ENCODE measurements at places on chromosomes 5 and 9.

GRCh38 chr9:68793605-68794343 lies 88.7 kb downstream of the PIP5K1B start:
- no peak for DNase-seq

- no peak for DNase-seq
Observed at GRCh38 chr5:149680810-149681221, 49.3 kb upstream of the PPARGC1B start.

GRCh38 chr9:105259731-105260612 lies 15.5 kb downstream of the SLC44A1 start:
- DNase-seq, result no peak

DNA sequence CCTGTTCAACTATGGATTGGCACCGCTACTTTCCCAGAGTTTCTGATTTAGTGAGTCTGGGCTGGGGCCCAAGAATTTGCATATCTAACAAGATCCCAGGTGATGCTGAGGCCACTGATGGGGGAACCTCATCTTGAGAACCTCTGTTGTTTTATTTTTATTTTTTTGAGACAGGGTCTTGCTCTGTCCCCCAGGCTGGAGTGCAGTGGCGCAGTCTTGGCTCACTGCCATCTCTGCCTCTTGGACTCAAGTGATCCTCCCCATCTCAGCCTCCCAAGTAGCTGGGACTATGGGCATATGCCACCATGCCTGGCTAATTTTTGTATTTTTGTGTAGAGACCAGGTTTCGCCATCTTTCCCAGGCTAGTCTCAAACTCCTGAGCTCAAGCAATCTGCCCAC lies 35.7 kb downstream of the LMX1B start:
- no peak for DNase-seq

DNA sequence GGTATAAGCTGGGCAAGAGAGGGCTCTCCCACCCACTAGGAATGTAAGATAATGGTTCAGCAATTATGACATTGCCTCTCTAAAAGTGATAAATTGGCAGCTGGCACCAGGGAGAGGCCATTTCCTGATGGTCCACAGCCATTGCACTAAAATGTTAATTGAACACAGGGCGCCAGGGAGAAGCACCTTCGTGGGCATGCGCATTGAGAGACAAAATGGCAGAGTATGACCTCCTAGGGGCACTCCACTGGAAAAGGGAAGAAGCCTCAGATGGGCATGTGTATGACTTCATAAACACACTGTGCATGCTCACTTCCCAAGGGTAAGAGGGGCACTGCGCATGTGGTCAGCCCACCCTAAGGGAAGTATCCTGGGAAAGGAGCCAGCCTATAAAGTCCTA lies 419.2 kb downstream of the AGTPBP1 start:
- no peak for DNase-seq

- DNase-seq, result no peak
Observed at GRCh38 chr9:133322701-133323100, 13.3 kb downstream of the SURF6 start.

DNA sequence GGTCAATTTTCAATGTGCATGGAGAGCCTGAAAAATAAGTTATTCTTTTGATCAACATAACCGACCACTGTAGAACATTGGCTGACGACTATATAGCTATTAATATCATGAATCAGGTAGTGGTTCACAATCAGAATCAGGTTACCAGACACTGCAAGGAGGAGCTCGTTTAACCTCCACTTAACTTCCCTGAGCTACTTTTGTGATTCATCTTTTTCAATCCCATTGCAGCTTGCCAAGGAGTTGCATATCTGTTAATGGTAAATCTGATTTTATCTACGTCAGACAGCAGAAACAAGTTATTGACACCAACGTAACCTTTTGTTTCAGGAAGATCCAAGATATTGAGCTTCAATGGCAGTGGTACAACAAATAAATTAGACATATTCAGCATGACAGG lies 2263.8 kb upstream of the ACO1 start:
- DNase-seq, result no peak

DNA sequence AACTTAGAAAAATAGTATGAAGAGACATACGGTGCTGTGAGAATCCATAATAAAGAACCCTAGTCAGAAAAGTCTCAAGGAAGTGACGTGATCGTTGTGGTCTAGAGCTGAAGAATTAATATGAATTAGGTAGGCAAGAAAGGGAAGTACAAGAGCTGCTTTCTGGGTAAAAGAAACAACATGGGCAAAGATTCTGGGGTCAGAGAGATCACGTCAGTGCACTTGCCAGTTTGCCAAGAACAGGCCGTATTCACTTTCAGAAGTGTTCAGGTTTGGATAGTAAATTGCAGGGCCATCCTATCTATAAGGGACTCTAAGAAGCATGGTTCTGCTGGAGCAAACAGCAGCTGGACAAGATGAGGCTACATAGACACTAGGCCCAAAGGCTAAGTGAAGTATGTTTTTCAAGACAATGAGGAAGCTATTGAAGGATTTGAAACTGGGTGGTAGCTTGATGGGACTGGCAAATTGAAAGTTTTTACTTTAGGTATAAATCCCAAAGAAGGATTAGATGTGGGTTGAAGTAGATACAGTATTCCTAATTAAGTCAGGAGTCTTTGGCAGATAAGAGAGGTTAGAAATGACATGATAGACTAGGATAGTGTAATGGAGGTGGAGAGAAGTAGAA lies 4.8 kb upstream of the CHD1 start:
- no peak for DNase-seq

DNA sequence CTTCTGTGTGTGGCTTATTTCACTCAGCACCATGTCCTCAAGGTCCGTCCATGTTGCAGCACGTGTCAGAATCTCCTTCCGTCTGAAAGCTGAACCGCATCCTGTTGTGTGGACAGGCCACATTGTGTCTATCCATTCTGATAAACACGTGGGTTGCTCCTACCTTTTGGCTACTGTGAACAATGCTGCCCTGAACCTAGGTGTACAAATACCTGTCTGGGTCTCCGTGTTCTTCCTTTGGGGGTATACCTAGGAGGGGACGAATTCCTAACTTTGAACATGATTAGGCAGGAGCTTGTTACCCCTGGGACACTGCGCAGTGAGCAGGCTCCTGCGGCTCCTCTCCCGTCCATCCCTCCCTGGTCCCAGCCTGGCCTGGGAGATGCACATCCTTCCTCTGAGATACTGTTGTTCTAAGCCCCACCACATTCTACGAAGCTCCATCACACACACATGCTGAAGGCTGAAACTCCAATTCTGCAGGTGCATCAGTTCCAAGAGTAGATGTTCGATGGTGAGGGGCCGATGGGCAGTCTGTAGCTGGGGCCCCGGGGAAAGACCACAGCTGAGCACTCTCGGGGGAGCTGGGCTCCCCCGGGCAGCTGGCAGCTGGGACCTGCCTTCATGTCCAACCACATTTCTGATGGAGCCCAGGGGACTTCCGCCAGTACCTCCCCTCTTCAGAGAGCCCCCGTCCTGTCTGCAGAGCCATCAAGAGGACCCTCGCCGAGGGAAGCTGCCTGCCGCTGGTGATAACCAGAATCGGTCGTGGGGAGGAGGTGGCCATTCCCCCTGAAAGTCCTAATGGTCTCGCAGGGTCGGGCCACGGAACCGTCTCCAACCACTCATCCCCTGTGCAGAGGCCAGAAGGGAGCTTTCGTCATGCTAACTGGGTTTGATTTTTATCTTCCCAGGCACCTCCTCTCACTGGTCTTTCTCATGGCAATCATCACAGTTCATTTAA lies 120.9 kb downstream of the COL23A1 start:
- no peak for DNase-seq

DNA sequence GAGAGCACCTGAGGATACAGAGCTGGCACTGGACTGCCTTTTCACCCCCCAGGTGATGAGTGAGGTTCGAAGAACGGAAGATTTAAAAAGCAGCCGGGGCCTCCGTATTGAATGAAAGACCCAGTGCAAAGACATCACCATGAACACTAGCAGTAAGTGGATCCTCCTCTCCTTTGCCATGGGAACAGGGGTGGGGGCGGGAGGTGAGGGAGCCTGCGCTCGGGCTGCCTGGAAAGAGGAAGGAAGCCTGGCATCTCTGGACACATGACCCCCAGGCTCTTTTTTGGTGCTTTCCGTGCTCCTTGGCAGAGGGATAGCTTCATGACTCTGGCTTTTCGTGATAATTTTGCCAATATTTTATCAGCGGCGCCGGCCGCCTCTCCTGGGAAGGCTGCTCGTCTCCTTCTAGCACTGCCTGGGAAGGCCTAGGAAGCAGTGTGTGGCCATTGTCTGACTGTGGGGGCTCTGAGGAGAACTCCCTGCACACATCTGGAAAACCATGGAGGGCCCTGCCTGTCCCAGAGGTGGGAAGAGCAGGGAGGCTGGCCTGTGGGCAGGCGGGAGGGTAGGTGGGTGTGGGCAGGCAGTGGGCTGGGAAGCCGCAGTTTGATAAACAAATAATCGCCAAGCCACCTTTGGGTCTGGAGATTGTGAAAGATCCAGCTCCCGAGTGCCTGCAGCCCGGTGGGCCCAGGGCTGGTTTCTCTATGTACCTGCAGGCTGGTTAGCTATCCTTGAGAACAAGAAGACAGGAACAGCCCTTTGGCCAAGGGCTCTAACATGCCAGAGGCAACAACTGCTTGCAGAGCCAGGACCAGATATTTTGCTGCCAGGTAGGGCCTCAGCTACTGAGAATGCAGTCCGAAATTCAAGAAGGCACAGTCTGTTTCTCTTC lies 911 bp downstream of the ABLIM3 start:
- DNase-seq, result no peak

- DNase-seq, result no peak
Observed at GRCh38 chr5:135824541-135825041, 9.9 kb upstream of the SLC25A48 start.

- no peak for DNase-seq
Observed at GRCh38 chr5:57532513-57533497, 50.2 kb upstream of the ACTBL2 start.

DNA sequence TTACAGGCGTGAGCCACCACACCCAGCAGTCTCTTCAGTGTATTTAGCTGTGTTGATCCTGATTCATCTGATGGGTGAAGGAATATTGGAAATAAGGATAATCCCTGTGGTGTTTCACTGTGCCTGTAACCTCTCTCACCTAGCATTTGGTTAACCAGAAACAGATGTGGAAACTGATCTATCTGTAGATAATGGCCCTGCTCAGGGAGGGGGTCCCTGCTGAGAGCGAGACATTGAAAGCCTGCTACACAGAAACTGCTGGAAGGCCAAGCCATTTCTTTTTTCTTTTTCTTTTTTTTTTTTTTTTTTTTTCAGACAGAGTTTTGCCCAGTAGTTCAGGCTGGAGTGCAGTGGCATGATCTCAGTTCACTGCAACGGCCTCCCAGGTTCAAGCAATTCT lies 28.4 kb downstream of the QRFP start:
- no peak for DNase-seq

- no peak for DNase-seq
Observed at GRCh38 chr5:78211052-78211451, 83.4 kb downstream of the AP3B1 start.

DNA sequence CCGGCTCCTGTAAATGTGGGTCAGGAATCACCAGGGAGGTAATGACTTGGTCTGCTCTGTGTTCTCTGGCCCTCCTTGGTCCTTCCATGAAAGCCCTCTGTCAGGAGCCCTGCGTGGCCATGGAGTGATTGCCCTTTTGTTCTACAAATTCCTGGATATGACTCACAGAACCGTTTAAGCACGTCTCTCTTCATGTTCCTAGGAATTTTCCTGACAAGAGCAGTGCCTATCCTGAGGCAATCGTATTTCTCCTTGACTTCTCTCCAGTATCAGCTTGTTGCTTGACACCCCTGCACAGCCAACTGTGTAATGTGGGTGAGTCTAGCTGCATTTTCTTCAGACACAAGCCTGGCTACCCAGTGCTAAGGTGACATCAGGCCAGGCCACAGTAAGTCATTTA lies 274.3 kb upstream of the ZNF462 start:
- no peak for DNase-seq

DNA sequence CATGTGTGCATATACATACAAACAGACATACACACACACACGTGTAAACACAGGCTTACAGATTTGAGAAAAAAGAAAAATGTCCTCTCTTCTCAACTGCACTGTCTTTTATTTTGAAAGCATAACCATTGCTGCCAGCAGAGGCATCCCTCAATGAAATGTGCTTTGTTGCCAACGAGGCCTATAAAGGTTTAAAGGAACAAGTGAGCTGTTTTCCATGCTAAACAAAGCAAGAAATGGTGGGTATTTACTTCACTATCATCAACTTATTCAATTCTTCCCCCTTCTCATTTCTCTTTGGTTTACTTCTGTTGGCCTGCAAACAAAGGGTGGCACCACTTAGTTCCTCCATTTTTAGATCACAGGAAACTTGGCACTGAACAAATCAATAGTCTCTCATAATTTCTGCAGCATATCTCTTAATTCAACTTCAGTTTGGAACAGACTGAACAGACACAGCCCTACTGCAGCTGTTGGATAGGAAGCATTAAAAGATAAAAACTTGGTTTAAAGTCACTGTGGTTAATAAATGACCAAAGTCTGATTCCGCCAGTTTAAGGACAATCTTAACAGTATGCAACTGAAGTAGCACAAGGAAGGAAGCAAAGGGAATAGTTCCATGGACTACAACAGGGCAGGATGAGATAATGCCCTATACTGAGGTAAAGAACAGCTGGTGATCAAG lies 21.7 kb downstream of the TTC33 start:
- no peak for DNase-seq

DNA sequence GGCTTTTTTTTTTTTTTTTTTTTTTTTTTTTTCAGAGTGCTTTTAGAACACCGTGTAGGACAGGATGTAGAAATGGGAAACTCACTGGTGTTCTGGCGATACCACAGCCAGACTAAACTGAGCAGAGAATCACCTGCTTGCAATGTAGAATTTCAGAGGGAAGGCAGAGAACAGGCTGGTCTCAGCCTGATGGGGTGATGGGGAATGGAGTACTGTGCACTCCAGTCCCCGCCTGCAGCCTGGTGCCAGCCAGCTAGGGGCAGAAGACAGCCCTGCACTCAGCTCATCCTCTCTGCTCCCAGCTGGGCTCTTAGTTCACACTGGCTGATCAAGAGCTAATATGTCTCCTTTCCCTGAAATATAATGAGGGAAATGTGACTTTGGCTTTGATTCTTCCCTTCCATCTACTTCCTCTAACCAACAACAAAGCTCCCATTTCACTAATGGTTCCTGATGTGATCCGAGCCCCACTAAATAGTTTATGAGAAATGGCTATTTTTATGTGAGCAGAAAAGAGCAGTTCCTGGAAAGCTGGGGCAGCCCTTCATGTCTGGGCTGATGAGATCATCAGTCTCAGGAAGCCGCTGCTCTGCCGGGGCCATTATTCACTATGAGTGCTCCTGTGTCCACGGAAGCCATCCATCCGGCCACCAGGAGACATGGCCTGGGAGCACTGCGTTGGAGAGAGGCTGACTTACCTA lies 209.7 kb downstream of the GADD45G start:
- DNase-seq, result no peak
